Type B pancreatic cell (in vitro differentiated cells): ENCODE measurements at places on chromosomes 5 and 9. TPM values are rescaled to one million over a fixed set of nuclear protein-coding genes. Genes with fewer than 3 reads are reported as not detected.

DNA sequence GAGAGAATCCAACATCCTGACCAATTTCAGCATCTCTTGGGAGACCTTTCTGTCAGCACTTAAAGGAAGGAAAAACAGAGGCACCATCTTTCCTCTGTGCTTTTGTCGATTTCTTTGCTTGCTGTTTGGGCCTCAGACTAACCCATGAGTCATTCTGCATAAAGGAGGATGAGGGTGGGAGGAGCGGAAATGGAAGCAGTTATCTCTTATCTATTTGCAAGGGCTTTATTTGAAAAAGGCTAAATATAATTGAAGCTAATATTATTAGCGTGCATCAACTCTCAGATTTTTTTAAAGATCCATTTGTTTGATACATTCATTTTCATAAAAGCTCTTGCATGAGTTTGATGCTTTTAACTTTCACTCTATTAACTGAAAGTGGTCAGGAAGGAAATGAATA, 72.9 kb downstream of the ZNF622 start:
- H3K27me3 ChIP-seq = no peaks in the 10 kb centered on the region
- no peak for DNase-seq
- H3K4me1 ChIP-seq = no peaks in the 10 kb centered on the region
- no peaks in the 10 kb centered on the region for H3K36me3 ChIP-seq
- H3K4me3 ChIP-seq = no peak overlapping the region

DNA sequence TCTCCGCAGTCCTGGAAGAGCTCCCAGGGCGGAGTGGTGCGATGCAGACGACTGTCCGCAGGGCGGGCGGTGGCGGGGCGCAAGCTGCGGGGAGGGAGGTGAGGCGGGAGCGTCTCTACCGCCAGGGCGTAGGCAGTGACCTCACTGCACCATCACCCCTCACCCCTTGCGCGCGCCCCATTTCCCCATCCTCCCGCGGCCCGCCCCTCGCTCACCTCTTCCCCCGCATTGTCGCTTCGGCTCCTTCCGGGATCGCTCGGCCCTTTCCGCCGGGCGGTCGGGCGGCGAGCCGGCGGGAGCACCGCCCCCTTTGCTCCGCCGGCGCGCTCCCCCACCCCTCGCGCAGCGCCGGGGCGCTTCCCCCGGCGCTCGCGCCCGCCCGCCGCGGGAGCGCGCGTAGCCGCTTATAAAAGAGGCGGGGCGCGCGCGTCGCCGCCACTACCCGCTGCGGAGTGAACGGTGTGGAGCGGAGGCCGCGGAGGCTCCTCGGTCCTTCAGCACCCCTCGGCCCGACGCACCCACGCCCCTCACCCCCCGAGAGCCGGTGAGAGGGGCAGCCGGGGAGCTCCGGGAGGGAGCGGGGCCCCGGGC, at the start of gene SPTAN1:
TSS of gene SPTAN1 (plus strand) at position 435 of the 591 bp plus-strand sequence. CDS start 14,154 bp downstream, outside the sequence.
- H3K27ac ChIP-seq = peak within 1 kb of the TSS; percentile 77
- peak; percentile 92 for DNase-seq
- no peaks in the 10 kb centered on the region for H3K27me3 ChIP-seq

- DNase-seq = no peak
- H3K4me1 ChIP-seq = no peaks in the 10 kb centered on the region
- no peak overlapping the region for H3K27ac ChIP-seq
- H3K4me3 ChIP-seq = peak overlapping the region; percentile 8
These were observed 63.3 kb downstream of the CARTPT start for GRCh38 chr5:71782393-71782770.

DNA sequence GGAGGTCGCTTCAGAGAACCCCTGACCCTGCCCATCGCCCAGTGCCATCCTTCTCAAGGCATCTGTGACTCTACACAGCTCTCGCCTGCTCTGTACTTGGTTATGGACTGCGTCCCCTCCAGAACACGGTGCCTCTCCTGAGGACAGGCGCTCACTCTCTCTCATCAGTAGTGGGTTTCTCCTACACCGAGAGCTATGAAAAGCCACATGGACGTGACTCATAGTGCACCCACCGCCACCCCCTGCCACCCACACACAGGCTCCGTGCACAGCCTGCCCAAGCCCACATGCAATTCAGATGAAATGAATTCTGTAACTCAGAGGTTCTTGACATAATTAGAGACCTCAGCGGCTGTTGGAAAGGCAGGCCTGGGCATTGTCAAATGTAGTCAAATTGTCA, 13.9 kb downstream of the GTF3C5 start:
- H3K27me3 ChIP-seq = no peaks in the 10 kb centered on the region
- H3K4me1 ChIP-seq = no peaks in the 10 kb centered on the region
- H3K36me3 ChIP-seq = peaks cover 24% of the 10 kb centered on the region
- no peak overlapping the region for H3K4me3 ChIP-seq

- H3K27me3 ChIP-seq = peaks cover 68% of the 10 kb centered on the region
- no peak overlapping the region for H3K27ac ChIP-seq
- no peak overlapping the region for H3K4me3 ChIP-seq
- DNase-seq = no peak
- no peaks in the 10 kb centered on the region for H3K4me1 ChIP-seq
These were observed 7.0 kb downstream of the UNC5A start for GRCh38 chr5:176817369-176817840.

- no peaks in the 10 kb centered on the region for H3K36me3 ChIP-seq
- no peaks in the 10 kb centered on the region for H3K27me3 ChIP-seq
- no peak overlapping the region for H3K4me3 ChIP-seq
- no peak overlapping the region for H3K27ac ChIP-seq
- no peak for DNase-seq
These were observed 183.6 kb downstream of the PTTG1 start for GRCh38 chr5:160605266-160605665.

The NFIB gene
- total RNA-seq = 62.9 and 76.4 TPM in 2 replicates

GRCh38 chr9:94042516-94043360, 41.5 kb upstream of the PTPDC1 start:
- no peaks in the 10 kb centered on the region for H3K27me3 ChIP-seq
- no peaks in the 10 kb centered on the region for H3K4me1 ChIP-seq
- H3K36me3 ChIP-seq = peaks cover 10% of the 10 kb centered on the region
- H3K4me3 ChIP-seq = no peak overlapping the region

The FRRS1L gene
- 5.9 and 7.2 TPM in 2 replicates for total RNA-seq

GRCh38 chr5:141084487-141084989, 9.9 kb upstream of the PCDHB2 start:
- peak overlapping the region; percentile 95 for H3K4me3 ChIP-seq
- no peaks in the 10 kb centered on the region for H3K4me1 ChIP-seq
- no peak for DNase-seq
- peaks cover 4% of the 10 kb centered on the region for H3K36me3 ChIP-seq

GRCh38 chr9:37909326-37909725, 5.4 kb upstream of the SLC25A51 start:
- H3K27ac ChIP-seq = no peak overlapping the region
- H3K4me1 ChIP-seq = peaks cover 15% of the 10 kb centered on the region
- no peaks in the 10 kb centered on the region for H3K27me3 ChIP-seq
- H3K36me3 ChIP-seq = no peaks in the 10 kb centered on the region
- no peak overlapping the region for H3K4me3 ChIP-seq

- peaks cover 13% of the 10 kb centered on the region for H3K36me3 ChIP-seq
- no peak for DNase-seq
- H3K4me1 ChIP-seq = peaks cover 49% of the 10 kb centered on the region
- peak overlapping the region; percentile 34 for H3K27ac ChIP-seq
These were observed 10.1 kb downstream of the PHF2 start for GRCh38 chr9:93586290-93587057.

GRCh38 chr5:109482748-109483147, 73.0 kb upstream of the PJA2 start:
- no peak overlapping the region for H3K4me3 ChIP-seq
- no peak for DNase-seq
- H3K36me3 ChIP-seq = no peaks in the 10 kb centered on the region
- no peaks in the 10 kb centered on the region for H3K4me1 ChIP-seq

The SNAPC4 gene
- 14.4 and 15.7 TPM in 2 replicates for total RNA-seq

- H3K27ac ChIP-seq = no peak overlapping the region
- H3K27me3 ChIP-seq = no peaks in the 10 kb centered on the region
- H3K36me3 ChIP-seq = peaks cover 20% of the 10 kb centered on the region
- no peaks in the 10 kb centered on the region for H3K4me1 ChIP-seq
- H3K4me3 ChIP-seq = no peak overlapping the region
- DNase-seq = no peak
These were observed 39.0 kb downstream of the DDX31 start for GRCh38 chr9:132630811-132631210.

GRCh38 chr9:17315341-17315740, 180.5 kb downstream of the CNTLN start:
- H3K27ac ChIP-seq = no peak overlapping the region
- no peak overlapping the region for H3K4me3 ChIP-seq
- H3K27me3 ChIP-seq = no peaks in the 10 kb centered on the region
- peaks cover 12% of the 10 kb centered on the region for H3K36me3 ChIP-seq
- no peaks in the 10 kb centered on the region for H3K4me1 ChIP-seq

The RASGRF2 gene
- total RNA-seq = 2.1 and 2.4 TPM in 2 replicates

DNA sequence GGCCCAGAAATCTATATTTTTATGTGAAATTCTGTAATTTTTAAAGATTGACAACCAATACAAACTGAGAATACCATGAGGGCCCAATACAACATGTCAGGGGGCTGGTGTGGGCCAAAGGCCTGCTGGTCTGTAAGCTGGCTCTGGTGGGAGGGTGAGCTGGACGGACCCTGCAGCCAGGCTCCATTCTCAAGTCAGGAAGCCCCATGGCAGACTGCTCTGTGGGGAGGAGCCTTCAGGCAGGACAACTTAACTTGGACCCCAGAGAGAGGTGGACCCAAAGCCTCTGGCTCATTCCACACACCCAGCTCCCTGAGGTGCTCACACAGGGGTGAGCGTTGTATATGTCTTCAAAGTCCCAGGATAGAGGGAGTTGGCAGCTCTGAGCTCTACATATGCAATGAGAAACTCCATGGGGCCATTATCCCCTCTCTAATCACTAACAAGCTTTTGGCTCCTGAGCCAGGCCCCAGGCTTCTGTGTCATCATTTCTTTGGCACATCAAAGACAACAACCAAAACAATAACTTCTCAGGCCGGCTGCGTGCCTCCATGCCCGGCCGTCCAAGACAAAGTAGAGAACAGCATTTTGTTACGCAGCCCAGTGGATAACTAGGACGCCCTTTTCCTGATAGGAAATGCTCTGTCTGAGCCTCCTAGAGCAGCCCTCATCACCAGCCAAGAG, 6.4 kb downstream of the SEPTIN8 start:
- no peaks in the 10 kb centered on the region for H3K27me3 ChIP-seq
- no peak overlapping the region for H3K27ac ChIP-seq
- DNase-seq = no peak
- H3K4me1 ChIP-seq = peaks cover 22% of the 10 kb centered on the region

- DNase-seq = no peak
- H3K4me3 ChIP-seq = no peak overlapping the region
- no peaks in the 10 kb centered on the region for H3K36me3 ChIP-seq
- peaks cover 3% of the 10 kb centered on the region for H3K27me3 ChIP-seq
- no peak overlapping the region for H3K27ac ChIP-seq
These were observed 354.0 kb downstream of the TLR4 start for GRCh38 chr9:118058227-118058626.

The PCDHA13 gene
- total RNA-seq = 2.6 and 5.1 TPM in 2 replicates

The IL5 gene
- total RNA-seq = not detected in 2 replicates

The RUSC2 gene
- 6.3 and 22.1 TPM in 2 replicates for total RNA-seq

The LSM11 gene
- total RNA-seq = 3.6 and 7.1 TPM in 2 replicates

The TMEM203 gene
- 42.3 and 46.3 TPM in 2 replicates for total RNA-seq

GRCh38 chr5:17167171-17167891, 50.1 kb upstream of the BASP1 start:
- H3K4me1 ChIP-seq = peaks cover 9% of the 10 kb centered on the region
- no peaks in the 10 kb centered on the region for H3K36me3 ChIP-seq
- no peak overlapping the region for H3K4me3 ChIP-seq
- H3K27ac ChIP-seq = no peak overlapping the region
- no peaks in the 10 kb centered on the region for H3K27me3 ChIP-seq
- DNase-seq = no peak
